DMS79 (cell line): ENCODE measurements at places on chromosomes 2 and 18.
A peak's percentile ranks its signal among the peaks of the same experiment; 100 is the strongest.

GRCh38 chr2:234145057-234145456, 94.6 kb downstream of the SPP2 start:
- no peak for DNase-seq

DNA sequence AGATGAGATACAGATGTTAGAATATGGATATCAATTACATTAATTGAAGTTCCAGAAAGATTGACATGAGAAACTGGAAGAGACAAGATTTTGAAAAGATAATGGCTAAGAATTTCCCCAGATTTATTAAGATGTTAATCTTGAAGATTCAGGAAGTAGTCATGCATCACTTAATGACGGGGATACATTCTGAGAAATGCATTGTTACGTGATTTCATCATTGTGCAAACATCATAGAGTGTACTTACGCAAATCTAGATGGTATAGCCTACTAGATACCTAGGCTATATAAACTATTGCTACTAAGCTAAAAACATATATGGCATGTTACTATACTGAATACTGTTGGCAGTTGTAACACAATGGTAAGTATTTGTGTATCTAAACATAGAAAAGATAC, 6.8 kb upstream of the CHMP3 start:
- DNase-seq, result no peak

DNA sequence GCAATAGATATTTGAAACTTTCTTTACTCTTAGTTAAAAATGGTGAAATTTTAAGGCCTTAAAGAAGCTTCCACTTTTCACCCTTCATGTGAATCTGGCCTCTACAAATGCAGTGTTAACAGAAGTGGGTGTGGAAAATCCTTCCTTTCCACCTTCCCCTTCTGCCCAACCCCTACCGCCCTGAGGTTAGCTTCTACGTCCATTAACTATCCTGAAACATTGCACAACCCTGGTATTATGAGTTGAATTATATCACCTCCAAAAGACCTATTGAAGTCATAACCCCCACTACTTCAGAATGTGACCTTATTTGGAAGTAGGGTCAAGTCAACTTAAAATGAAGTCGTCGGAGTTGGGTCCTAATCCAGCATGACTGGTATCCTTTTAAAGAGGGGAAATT, 80.8 kb upstream of the ACSL3 start:
- no peak for DNase-seq

DNA sequence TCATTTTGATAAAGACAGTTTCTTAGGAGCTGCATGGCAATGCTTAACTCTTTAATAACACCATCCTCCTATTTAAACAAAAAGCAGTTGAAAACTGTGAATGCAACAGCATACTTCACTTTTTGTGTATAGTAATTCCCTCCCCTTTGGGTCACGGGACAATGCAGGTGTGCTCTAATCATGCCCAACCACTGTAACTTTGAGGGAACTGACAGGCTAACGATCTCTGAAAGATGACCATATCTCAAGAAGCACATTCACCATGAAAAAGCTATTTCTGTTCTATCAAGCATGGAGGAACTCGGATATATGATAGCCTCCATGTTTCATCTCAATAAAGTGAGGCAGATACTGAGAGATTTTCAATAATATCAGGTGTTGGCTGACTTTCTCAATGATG, 81.1 kb upstream of the CD226 start:
- DNase-seq, result no peak

- no peak for DNase-seq
Observed at GRCh38 chr2:219116776-219117646, 43.6 kb downstream of the NHEJ1 start.

DNA sequence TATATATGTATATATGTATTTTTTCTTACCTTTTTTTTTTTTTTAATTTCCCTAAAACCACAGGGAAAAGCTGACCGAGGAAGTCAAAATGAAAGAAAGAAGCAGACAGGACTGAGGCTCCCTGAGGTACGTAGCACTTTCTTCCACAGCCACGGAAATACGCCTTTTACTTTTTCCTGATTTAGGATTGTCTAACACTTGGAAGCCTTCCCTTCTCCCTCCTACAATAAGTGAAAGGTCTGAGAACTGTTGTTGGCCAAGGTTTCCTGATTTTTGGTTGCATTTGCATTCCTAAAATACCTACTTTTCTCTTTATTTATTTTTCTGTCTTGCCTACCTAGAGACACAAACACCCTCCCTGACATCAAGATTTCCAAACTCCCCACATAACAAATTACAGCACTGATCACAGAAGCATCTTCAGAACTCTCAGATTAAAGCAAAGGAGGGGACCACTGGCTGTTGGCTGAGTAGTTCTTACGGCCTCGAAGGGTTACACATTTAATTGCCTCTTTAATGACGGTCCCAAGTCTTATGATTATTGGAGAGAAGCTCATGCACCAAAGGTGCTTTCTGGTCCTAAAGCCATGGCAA, 778.5 kb upstream of the FANCL start:
- DNase-seq, result no peak

GRCh38 chr2:18268400-18268799, 292.1 kb downstream of the RDH14 start:
- DNase-seq, result no peak

- DNase-seq, result no peak
Observed at GRCh38 chr2:146978577-146979555, 866.0 kb upstream of the ACVR2A start.

DNA sequence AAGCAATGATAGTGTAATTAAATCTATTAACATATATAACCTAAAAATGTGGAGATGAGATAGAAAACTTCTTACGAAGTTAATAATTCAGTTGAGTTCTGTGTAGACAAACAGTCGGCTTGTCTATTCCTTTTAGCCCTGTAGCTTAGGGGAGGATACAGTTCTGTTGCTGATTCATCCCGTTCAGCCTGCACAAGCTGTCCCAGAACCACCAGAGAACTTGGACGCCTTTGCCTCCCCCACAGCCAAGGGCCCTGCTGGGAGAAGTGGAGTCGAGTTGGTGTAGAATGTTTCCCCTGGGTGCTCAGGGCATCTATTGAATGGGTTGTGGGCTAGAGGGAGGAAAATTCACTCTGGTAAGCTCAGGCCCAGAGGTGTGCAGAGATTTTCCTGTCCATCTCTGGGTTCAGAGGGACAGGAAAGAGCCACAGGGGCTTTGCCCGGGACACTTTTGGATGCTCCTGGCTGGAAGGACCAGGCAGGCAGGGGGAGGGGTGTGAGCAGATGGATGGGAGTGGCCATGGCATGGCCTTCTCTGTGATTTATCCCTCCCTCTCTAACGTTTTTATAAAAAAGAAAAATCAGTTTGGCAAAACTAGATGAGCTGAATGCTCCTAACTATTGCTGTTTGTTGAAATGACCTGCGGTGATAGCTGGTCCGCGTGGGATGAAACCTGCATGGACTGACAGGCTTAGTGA, 42.8 kb upstream of the GALR1 start:
- DNase-seq, result no peak

DNA sequence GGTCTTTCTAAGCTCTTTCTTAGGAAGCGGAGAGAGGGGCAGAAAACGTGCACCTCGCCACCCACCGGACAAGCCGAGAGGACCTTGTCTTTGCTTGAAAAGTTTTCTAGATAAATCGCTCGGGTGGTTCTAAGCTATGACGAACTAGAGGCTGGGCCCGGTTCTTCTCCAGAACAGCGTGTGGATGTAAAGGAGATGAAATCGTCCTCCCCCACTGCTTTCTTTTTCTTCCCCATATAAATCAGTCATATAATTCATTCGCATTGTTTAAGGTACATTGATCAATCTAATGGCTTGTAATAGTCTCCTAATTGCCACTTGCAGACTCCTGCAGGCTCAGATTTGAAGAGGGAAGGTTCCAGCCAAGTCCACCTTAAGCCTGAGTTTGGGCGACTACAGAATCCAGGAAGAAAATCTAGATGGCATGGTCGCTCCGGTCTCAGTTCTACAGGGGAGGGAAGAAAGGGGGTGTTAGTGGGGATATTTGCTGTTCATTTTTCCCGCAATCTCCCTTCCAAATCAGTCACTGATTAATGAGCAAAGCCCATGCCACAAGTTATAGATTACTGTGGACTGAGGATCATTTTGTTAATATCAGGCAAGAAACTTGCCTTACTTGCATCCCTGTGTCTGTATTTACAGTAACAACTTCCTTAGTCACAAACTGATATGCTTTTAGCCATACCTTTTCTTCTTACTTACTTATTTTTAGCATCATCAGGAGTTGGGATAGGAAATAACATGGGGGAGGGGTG, 5.6 kb upstream of the SP9 start:
- no peak for DNase-seq

DNA sequence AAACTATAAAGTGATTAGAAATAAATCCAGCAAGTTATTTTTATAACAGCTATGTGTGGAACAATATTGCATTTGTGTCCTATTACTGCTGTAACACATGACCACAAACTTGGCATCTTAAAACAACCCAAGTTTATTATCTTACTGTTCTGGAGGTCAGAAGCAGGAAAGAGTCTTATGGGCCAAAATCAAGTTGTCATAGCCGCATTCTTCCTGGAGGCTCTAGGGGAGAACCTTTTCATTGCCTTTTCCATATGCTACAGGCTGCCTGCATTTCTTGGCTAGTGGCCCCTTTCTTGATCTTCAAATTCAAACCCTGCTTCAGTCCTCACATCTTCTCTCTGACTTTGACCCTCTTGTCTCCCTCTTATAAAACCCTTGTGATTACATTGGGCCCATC, 27.0 kb upstream of the HNRNPLL start:
- DNase-seq, result no peak

DNA sequence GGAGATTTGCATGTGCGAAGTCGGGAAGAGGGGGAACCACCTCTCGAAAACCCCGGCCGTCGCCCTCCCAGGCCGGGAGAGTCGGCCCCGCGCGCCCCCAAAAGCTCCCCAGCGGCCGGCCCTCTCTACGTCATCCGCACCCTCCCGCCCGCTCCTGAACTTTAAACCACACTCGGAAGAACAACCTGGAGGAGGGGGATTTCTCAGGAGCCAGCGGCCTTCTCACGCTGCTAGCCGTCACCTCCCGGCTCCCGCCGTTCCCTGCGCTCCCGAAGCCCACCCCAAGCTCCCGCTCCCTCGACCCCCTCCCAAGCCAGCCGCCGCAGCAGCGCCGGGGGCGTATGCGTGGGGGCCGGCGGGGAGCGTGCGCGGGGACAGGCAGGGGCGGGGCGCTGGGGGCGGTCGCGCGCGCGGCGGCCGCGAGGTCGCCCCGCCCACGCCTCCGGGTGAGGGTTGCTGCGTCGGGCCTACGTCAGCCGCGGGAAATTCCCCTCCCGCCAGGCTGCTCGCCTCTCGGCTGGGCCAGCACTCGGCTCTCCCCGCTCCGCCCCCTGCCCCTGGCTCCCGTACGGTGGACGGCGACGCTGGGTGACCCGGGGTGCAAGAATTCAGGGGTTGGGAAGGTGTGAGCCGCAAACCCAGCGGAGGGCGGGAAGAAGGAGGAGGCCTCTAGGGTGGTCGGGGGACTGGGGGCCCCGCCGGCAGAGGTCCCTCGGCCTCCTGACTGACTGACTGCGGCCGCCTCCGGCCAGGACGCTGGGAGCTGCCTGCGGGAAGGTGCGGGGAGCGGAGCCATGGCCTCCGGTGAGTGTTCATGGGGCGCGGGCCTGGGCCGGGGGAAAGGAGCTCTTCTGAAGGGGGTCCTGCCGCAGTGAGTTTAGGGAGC, at the start of gene REL:
TSS of gene REL (plus strand) at position 528 of the 886 bp plus-strand sequence. CDS start at position 795, 267 bp downstream.
- DNase-seq, result peak; percentile 50

DNA sequence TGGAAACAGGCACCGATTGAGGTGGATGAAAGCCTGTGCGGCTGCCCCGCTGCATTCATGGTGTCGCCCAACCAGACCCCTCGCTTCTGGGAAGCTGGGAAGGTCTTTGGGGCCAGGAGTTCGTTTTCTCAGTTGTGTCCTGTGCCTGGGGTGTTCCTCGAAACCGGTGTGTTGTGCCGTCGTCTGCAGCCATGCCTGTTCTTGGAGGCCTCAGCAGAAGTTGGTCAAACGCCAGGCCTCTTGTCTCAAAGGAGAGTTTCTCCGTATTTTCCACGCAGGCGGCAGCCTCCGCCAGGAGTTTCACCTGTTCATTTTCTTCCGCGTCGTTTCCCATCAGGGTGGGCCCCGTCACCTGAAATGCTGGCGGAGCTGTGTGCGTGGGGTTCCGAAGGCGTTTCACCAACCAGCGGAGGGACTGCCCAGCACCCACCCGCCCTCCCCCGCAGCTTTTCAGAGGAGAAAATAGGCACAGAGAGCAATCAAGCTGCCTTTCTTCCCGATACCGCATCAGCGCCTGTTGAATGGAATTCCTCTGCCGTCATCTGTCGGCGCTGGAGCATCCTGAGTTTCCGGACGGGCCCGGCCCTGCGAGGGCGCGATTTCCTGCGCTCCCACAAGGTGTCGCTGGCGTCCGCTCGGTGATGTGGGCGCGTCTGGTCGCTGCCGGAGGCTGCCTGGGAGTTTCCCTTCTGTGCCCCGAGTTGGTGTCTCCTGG, 17.0 kb upstream of the NFATC1 start:
- no peak for DNase-seq

- DNase-seq, result no peak
Observed at GRCh38 chr2:65276609-65277008, 49.0 kb downstream of the ACTR2 start.

DNA sequence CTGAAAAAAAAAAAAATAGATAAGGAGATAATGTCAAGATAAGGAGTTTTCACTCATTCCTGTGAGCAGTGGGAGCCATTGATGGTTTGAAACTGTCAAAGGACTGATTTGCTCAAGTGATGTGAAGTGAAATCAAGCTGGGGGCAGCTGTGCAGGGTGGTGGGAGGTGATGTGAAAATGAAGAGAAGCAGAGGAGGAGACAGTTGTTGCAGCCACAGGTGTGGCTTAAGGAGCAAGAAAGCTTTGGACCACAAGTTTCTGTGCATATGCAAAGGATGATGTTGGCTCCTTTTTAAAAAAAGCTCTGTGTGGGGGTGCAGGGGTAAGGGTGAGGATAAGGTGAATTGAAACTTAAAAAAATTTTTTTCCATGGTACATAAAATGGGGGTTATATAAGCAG, 8.3 kb downstream of the EFR3B start:
- DNase-seq, result no peak

GRCh38 chr2:30717081-30717650, 90.1 kb downstream of the CAPN13 start:
- no peak for DNase-seq

- no peak for DNase-seq
Observed at GRCh38 chr18:51622702-51623101, 425.2 kb upstream of the MEX3C start.

DNA sequence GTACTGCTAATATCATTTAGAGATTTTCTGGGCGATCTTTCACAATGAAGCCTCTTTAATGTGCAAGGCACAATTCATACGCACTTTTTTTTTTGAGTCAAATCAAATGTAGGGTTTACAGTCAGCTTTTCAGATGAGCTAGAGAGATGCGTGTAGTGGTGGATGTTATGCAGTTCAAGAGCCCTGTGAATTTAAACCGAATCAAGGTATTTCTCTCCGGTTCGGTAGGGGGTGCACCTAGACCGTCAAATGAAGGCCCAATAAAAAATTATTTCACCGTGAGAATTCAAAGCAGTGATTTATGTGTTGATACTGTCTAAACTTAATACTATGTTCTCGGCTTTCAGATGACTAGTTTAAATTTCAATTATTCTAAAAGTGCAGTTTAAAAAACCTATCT, 1.1 kb downstream of the PTH2R start:
- DNase-seq, result no peak
